NCI-H460 (cell line): ENCODE measurements at places on chromosomes 11 and 22. TPM values are rescaled to one million over a fixed set of nuclear protein-coding genes. Genes with fewer than 3 reads are reported as not detected.

DNA sequence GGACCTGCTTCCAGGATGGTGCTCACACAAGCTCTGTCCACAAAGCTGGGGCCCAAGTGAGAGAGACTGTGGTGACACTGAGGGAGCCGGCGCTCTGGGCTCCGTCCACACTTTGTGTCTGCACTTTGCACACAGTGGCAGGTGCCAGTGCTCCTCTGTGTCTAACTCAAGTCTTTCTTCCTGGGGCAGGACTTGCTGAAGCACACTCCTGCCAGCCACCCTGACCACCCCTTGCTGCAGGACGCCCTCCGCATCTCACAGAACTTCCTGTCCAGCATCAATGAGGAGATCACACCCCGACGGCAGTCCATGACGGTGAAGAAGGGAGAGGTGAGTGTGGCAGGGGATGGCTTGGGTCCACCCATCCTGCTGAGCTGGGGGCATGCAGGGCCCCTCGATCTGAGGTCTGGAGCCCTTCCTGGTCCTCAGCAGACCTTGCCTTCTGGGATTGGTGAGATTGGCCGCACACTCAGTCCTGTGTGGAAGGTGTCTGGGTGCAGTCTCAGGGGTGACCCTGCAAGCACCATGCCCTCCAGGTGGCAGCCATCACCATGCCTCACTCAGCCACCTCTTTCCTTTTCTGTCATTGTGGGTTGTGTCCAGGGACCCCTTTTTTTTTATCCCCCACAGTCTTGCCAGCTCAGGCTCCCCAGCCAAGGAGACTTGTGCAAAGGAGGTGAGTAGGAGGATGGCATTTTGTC is 93.3 kb downstream of the BCR start:
- DNase-seq = no peak

DNA sequence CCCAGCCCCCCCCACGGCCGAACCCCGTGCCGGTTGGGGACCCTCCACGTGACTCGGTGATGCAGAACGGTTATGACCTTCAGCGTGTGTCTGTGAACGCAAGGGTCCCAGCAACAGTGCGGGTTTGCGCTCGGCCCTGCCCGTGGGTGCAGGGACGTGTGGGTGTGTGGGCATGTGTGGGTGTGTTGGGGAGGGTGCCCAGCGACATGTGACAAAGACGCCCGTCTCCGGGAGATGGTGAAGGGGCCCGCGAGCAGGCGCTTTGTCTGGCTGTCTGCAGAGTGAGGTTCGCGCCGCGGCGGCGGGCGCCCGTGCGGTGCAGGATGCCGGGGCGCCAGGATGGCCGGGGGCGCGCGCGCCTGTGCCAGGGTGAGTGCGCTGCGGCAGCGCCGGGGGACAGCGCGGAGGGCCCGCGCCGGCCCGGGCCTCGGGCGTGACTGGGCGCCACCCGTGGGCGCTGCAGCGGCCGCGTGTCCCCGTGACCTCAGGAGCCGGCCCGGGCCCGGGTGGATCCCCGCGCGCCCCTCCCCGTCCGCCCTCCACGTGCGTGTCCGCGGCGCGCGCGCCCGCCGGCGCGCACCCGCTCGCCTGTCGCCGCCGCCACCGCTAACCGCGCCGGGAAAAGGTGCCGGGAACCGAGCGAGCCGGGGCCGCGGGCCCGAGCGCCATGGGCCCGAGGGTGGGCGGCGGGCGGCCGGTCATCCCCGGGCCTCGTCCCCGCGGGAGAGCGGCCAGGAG is at the start of gene LRFN4:
Gene LRFN4 (plus strand): TSS at position 569 of the 738 bp plus-strand sequence. CDS start 681 bp downstream, outside the sequence.
- DNase-seq = no peak

Gene RAG2
- total RNA-seq = not detected in 2 replicates

- no peak for DNase-seq
Observed at GRCh38 chr11:86460461-86461385, 86.0 kb downstream of the CCDC81 start.

GRCh38 chr11:14821031-14821430 is 71.0 kb downstream of the CYP2R1 start:
- no peak for DNase-seq

Gene ARHGAP20
- total RNA-seq = 0.09 TPM in 1 of 2 replicates, not detected in the other

Gene GCAT
- 4.0 and 5.6 TPM in 2 replicates for total RNA-seq

DNA sequence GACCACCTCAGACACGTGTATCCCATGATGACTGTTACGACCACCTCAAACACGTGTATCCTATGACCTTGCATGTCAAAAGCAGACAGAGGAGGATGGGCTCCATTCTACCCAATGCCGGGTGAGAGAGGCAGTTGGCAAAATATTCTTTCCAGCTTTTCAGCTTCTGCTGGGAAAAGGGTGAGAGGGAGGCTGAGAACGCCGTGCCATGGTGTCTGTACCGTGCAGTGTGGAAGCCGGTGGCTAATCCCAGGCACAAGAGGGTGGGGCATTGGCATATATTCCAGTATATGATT is 1478.4 kb downstream of the TBC1D22A start:
- DNase-seq = no peak

GRCh38 chr11:118615282-118615975 is 8.0 kb downstream of the PHLDB1 start:
- DNase-seq = no peak

GRCh38 chr11:113655771-113656170 is 50.3 kb downstream of the TMPRSS5 start:
- DNase-seq = no peak

DNA sequence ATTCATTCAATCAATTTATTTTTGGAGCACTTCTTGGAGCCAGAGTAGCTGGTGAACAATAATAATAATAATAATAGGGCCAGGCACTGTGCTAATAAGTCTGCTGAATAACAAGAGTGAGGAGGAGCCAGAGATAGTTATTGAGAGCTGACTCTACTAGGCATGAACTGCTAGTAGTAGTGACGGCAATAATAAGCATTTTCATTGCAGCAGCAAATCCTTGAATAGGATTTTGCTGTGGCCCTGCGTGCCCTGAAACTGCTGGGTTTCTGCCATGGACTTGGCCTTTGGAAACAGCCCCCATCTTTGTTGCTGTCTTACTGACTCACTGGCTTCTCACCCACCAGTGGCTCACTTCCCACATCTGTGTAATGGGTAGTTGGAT is 545.9 kb downstream of the MIAT start:
- no peak for DNase-seq

DNA sequence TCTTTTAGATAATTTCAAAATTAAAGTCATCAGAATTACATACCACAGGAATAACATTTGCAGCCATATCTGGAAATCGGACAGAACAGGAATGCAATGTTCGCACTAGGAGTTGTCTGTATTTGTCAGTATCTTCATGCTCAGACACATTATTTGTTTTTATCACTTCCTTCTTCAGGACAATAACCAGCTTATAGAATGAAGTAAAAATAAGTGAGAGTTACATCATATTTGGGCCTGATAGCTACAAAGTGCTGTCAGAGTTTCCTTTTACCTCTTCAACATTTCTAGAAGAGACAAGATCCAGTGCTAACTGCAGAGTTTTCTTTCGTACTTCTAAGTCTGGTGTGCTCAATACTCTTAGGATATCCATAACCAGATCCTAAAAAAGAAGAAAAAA is 18.9 kb downstream of the COPB1 start:
- DNase-seq = no peak

Gene NOX4
- total RNA-seq = not detected in 2 replicates

- no peak for DNase-seq
Observed at GRCh38 chr11:35061516-35062440, 77.2 kb upstream of the CD44 start.
